ENCODE measurements at places on chromosomes 2 and 18.

- DNase-seq: no peak
Observed at GRCh38 chr18:48477348-48477747, 61.5 kb upstream of the CTIF start.

DNA sequence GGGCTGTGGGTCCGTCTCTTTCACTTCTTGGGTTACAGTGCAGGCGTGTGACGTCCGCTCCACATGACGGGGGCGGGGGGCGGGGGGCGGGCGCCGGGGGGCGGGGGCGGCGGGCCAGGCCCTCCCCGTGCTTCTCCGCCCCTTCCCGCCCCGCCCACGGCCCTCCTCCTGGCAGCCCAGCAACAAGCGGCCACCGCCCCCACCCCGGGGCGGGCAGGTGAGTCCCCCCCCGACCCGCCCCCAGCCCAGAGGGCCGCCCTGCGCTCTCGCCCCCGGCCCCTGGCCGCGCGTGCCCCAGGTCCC, 3.6 kb downstream of the ZNF516 start:
- DNase-seq: peak; percentile 82

DNA sequence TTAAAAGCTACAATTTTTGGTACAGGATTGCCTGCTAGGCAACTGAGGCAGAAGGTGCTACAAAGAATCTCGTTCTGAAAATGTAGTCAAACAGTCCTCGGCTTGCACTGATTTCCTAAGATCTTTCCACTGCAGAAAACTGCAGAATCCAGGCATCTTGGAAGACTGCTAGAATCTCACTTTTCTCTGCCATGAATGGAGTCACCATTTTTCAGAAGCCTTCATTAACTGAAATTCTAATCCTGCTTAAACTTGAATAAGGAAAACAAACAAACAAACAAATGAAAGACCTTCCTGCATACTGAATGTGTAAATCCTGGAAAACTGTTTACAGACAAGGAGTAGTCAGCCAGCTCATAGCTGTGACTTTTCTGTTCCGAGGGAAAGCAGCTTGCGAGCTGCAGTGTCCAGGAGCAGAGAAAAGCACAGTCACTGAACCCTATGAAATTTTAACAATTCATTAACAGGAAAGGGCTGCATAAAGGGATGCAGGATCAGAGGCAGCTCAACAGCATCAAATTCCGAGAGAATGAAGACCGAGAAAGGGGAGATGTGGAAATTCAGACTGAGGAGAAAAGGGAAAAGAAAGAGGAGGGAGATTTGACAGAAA, 210.5 kb upstream of the PIK3C3 start:
- DNase-seq: no peak

DNA sequence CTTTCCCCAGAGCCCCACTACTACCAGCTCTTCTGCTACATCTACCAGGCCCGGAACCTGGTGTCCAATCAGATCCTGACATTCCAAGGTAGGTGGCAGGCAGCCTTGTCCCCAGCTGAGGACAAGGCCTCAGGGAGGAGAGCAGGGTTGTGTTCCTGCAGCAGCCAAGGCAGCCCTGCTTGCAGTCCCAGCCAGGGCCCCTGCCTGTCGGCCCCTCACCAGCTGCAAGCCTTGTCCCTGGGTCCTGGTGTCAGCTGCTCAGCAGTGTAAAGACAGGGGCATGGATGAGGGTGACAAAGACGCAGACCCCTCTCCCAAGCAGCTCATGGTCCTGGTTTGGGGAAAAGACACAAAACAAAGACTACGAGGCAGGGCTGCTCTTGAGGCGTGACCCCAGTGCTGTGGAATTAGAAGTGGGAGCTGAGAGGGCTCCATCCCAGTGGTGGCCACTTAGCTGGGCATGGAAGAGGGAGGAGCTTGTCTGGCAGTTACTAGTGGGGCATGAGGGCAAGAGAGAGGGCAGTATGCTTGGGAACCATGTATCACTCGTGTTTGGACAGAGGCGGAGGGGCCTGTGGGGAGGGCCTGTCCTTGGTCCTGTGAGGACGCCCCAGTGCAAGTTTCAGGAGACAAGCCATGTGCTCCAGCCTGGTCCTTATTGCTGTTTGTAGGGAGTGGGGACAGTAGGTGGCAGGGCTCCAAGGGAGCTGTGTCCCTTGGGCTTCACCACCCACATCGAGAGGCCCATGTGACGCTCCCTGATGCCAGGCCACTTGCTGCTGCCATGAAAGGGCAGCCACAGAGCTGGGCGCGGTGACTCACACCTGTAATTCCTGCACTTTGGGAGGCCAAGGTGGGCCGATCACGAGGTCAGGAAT, 47.5 kb downstream of the LMAN2L start:
- no peak for DNase-seq

GRCh38 chr18:76246590-76246989, 248.5 kb downstream of the ZNF516 start:
- no peak for DNase-seq

GRCh38 chr18:56115071-56116015, 523.0 kb downstream of the TXNL1 start:
- DNase-seq: no peak

GRCh38 chr2:239910851-239911640, 114.1 kb downstream of the NDUFA10 start:
- no peak for DNase-seq

GRCh38 chr2:10158681-10159080, 36.1 kb downstream of the RRM2 start:
- DNase-seq: no peak

- no peak for DNase-seq
Observed at GRCh38 chr2:149021761-149022160, 16.7 kb upstream of the LYPD6B start.

- DNase-seq: no peak
Observed at GRCh38 chr18:911486-911885, 6.8 kb downstream of the ADCYAP1 start.

DNA sequence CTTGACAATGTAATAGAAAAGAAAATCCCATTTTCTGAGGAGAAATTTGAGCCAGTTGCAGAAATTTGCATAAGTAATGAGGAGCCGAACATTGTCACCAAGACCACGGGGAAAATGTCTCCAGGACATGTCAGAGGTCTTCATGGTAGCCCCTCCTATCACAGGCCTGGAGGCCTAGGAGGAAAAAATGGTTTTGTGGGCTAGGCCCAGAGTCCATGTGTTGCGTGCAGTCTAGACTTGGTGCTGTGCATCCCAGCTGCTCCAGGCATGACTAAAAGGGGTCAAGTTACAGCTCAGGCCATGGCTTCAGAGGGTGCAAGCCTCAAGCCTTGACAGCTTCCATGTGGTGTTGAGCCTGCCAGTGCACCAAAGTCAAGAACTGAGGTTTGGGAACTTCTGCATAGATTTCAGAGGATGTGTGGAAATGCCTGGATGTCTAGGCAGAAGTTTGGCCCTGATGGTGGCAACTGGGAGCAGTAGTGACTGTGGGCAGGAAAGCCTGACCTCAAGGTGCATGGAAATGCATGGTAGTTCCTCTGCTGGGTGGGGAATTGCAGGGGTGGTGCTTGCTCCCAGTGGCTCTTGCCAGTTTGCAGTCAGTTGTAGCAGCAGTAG, 41.9 kb upstream of the CCDC195 start:
- no peak for DNase-seq

DNA sequence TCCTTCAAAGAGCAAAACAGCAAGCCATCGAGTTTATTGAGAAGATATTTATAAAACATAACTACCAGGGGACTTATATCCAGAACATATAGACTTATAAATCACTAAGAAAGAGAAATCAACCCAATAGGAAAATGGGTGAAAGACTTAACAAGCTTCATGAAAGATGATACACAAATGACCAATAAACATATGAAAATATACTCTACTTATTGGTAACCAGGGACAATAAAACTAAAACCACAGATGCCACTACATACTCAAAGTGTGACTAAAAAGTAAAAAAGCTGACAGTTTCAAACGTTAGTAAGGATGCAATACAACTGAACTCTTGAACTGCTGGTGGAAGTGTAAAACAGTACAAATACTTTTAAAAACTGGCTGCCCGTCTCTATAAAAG, 154.3 kb downstream of the TMEM163 start:
- no peak for DNase-seq

- DNase-seq: no peak
Observed at GRCh38 chr2:65537651-65538385, 105.4 kb upstream of the SPRED2 start.

- DNase-seq: no peak
Observed at GRCh38 chr18:10234912-10235660, 219.3 kb upstream of the APCDD1 start.

- no peak for DNase-seq
Observed at GRCh38 chr2:231117922-231118613, 6.8 kb downstream of the HTR2B start.

GRCh38 chr2:162677476-162677875, 161.1 kb downstream of the KCNH7 start:
- DNase-seq: no peak

GRCh38 chr2:10359246-10359645, 56.5 kb downstream of the HPCAL1 start:
- no peak for DNase-seq

GRCh38 chr18:59577386-59577655, 119.9 kb downstream of the CCBE1 start:
- DNase-seq: no peak

DNA sequence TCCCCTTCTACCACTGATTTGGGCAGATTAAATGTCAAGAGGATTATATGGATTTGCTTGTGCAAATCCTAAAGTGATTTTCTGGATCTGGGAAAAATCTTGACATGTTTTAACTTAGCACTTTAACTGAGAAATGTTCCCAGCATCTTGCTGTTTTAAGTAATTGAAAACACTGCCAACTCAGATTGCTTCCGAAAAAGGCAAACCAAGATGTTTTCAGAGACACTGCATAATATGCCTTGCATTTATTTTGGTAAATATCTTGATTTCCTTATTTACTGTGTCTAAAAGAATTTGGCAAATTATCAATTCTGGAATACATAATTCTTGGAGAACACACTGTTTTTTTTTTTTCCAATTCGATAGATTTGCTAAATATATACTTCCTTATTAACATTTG, 385.0 kb upstream of the FAM98A start:
- no peak for DNase-seq

DNA sequence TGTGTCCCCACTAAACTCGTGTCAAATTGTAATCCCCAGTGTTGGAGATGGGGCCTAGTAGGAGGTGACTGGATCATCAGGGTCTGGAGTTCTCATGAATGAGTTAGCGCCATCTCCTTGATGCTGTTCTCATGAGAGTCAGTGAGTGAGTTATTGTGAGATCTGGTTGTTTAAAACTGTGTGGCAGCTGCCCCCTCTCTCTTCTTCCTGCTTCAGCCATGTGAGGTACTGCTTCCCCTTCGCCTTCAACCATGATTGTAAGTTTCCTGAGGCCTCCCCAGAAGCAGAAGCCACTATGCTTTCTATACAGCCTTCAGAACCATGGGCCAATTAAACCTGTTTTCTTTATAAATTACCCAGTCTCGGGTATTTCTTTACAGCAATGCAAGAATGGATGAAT, 50.4 kb downstream of the AP1S3 start:
- DNase-seq: no peak

GRCh38 chr2:234179031-234179363, 128.5 kb downstream of the SPP2 start:
- DNase-seq: no peak

GRCh38 chr2:21175895-21176646, 52.3 kb downstream of the TDRD15 start:
- no peak for DNase-seq

DNA sequence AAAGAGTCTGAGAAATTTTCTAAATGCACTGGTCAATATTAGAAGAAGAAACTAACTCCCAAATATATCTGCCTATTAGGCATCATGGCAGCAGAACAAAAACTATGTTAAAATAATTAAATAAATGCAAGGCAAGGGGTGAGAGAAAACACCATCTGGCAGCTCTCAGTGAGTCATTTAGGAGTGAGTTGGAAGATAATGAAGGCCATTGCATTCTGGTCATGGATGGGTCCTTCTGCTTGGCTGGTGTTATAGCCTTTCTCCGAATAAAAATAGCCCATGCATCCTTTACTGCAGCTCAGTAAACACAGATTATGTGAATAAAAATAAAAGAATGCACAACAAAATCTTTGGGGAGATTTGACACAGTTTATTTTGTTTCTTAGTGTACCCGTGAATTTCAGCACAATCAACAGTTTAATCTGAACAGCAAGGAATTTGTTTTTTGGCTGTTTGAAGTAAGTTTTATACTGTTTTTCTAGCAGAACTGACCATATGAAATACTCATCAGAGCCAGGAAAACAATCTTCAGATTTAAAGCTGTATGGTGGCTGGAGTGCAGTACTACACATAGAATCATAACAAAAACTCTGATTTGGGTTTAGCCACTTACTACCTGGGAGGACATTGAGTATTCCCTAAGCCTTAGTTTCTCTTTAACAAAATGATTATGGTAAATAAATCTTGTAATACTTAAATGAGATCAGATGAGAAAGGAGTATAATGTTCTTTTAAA, 225.1 kb upstream of the ITGA4 start:
- no peak for DNase-seq

- DNase-seq: no peak
Observed at GRCh38 chr2:212842544-212843185, 304.1 kb upstream of the ERBB4 start.

- no peak for DNase-seq
Observed at GRCh38 chr2:48312126-48312525, 217.8 kb upstream of the STON1 start.

DNA sequence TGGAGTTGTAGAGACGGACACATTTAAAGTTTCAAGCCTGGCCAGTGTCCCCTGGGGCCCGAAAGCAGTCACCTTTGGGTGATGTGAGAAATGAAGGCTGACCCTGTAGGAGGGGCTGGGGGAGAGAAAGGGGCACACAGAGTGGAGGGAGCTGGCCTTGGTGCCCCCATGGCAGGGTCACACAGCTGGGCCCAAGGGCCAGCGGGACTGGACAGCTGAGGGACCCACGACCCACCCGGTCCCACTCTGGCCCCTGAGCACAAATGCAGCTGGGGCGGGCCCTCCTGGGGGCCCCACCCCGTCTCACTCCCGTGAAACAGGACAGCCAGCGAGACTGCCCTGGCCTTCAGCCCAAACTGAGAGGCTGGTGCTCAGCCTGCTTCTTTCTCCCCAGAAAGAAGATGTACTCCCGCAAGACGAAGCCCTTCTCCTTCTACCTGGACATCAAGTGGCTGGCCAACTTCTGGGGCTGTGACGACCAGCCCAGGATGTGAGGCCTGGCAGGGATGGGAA, 6.1 kb downstream of the AGXT start:
- DNase-seq: no peak

- DNase-seq: no peak
Observed at GRCh38 chr2:124147552-124147951, 122.5 kb downstream of the CNTNAP5 start.

DNA sequence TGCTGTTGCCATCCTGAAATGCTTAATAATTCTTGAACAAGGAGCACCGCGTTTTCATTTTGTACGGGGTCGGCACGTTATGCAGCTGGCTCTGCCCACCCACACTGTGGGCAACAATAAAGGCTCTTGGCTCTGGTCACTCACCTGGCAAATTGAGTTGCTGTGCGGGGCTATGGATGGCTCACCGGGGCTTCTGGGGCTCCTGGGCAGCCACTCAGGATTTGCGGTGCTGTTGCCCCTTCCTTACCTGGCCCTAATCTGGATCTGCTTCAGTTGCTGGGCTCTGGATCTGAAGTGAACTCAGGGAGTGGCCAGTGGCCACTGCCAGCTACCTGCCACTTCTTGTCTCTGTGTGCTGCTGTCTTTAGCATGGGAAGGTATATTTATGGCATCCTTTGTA, 22.7 kb downstream of the RHOB start:
- DNase-seq: no peak
